ENCODE measurements at places on chromosomes 1 and 21.
A peak's percentile ranks its signal among the peaks of the same experiment; 100 is the strongest.

DNA sequence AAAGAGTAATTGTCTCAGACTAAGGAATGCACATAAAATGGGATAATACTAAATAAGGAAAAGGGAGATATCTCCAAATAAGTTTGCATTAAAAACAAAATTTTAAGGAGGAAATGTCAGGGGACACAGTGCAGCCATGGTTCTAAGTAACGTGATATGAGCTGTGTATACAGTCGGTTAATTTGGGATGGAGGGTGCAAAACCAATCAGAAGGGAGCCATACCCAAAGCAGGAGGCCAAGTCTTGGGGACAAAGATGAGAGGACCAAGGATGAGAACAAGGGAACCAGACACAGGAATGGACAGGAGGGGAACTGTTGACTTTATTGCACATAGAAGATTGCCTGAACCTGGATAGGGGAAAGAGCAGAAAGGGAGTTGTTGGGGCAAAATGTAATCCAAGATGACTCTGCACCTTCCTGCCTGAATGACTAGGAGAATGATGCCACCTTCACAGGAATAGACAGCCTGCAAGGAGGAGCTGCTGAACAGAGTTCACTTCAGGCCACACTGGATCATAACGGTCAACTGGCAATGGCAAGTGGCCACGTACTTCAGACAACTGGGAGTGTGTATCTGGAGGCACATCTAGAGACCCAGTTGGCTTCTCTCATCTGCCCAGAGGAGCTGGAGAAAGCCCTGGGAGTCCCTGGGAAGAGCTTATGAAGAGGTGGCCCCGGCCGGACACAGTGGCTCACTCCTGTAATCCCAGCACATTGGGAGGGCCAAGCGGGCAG, 22.0 kb upstream of the BOLA1 start:
- DNase-seq, result no peak

DNA sequence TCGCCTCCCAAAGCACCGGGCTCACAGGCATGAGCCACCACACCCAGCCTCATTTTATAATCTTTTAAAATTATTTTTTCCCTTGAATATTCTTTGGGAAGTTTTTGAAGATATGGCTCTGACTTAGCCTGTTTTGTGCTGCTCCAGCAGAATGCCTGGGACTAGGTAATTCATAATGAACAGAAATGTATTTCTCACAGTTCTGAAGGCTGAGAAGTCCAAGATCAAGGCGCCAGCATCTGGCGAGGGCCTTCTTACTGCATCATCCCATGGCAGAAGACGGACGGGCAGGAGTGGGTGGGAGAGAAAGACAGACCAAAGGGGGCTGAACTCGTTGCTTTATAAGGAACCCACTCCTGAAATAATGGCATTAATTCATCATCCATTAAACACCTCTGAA, 99.0 kb upstream of the SLC25A33 start:
- no peak for DNase-seq

DNA sequence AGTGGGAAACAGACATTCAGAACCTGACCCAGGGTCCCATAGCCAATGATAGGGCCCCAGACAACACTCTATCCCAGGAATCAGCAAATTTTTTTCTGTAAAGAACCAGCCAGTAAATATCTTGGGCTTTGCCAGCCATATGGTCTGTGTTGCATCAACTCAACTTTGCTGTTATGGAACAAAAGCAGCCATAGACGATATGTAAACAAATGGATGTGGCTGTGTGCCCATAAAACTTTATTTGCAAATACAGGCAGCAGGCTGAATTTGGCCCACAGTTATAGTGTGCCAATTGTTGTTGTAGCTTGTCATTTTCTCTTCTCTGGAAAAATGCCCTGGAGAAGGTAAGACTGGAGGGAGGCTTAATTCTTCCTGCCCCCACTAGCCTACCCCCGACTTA, 431.1 kb upstream of the VAMP3 start:
- DNase-seq, result peak; percentile 6

DNA sequence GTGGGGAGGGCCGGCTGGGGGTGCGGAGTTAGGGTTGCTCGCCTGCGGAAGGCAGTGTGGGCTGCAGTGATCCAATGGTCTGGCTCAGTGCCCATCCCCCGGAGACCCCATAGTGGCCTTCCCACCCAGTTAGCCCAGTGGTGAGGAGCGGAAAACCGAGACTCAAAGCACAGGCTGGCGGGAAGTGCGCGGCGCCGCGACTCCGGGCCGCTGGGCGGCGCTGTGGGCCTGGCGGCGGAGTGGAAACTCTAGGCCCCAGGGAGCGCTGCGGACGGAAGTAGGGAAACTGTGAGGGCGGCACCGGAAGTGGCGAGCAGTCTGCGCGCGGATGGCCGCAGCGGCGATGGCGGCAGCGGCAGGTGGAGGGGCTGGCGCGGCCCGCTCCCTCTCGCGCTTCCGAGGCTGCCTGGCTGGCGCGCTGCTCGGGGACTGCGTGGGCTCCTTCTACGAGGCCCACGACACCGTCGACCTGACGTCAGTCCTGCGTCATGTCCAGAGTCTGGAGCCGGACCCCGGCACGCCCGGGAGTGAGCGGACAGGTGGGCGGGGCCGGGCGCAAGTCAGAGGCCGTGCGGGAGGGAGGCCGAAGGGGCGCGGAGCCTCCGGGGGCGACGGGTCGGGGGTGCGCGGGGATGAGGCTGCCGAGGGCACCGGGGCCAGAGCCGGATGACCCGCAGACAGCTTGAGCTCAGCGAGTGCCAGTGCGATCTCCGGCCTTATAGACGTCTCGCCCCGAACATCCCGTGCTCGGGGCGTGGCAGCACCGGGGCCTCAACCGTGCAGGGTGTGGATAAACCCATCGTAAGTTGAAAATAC, at the start of gene ADPRS:
TSS of gene ADPRS (plus strand) at position 316 of the 816 bp plus-strand sequence. CDS start at position 329, 13 bp downstream.
- DNase-seq, result peak; percentile 92

DNA sequence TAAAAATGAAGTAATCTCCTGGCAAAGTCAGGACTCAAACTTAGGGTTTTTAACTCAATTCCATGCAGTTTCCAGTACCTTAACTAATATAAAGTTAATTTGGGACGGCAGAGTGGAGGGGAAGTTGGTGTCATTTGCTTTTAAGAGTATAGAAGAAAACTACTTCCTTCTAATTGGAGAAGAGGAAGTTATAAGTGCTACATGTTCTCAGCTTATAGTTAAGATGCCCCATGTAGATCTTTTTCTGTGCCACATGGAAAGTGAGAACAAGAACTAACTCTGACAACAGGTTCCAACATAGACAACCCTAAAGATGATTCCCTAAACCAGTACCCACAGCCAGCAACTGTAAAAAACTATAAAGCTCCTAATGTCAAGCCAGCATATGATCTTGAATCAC, 11.5 kb downstream of the RRAGC start:
- DNase-seq, result no peak

GRCh38 chr1:47983691-47984090, 13.5 kb downstream of the TRABD2B start:
- DNase-seq, result no peak

- no peak for DNase-seq
These were observed 75.8 kb downstream of the RRAGC start for GRCh38 chr1:38783640-38784229.

- no peak for DNase-seq
These were observed 5.3 kb downstream of the COL18A1 start for GRCh38 chr21:45410151-45410864.

GRCh38 chr1:37556712-37557196, at the start of gene DNALI1:
Gene DNALI1 (plus strand): TSS chr1:37556940. CDS start chr1:37556995, 55 bp downstream.
- DNase-seq, result peak; percentile 93

DNA sequence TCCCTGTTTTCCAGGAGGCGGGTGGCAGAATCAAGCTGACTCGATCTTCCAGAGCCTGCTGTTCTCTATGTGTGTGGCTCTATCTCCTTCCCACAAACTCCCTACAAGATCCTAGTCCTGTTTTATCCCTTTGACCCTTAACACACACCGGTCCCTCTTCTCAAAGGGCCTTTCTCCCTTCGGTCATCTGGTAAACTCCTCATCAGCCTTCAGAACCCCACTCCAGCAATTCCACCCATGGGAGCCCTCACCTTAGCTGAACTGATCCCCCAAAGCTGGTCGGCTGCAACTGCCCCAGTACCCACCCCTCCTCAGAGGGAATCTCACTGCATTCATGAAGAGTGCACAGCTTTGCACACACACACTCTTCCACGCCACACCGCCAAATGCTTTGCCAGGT, 184.9 kb downstream of the IGSF21 start:
- DNase-seq, result no peak

- no peak for DNase-seq
These were observed 45.9 kb upstream of the MYOCOS start for GRCh38 chr1:171576144-171576543.

GRCh38 chr1:200405264-200405663, 4.6 kb downstream of the ZNF281 start:
- DNase-seq, result peak; percentile 24

DNA sequence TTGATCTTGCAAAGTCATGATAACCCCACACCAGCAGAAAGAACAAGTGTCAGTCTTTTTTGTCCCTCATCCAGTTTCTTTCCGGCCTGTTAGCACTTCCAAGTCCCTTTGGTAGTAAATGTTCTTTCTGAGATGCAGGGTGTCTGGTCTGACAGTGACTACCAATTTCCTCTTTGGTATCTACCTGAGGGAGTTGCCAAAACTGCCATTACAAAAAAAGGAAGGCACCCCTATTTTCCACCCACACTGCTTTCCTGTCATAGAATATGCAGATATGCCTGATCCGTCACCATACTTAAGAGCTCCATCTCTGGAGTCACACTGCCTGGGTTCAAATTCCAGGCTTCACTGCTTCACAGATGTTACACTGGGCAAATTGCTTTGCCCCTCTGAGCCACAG, 72.4 kb downstream of the ZNF281 start:
- DNase-seq, result no peak

GRCh38 chr1:43990271-43991199, 864 bp upstream of the CCDC24 start:
- DNase-seq, result no peak

DNA sequence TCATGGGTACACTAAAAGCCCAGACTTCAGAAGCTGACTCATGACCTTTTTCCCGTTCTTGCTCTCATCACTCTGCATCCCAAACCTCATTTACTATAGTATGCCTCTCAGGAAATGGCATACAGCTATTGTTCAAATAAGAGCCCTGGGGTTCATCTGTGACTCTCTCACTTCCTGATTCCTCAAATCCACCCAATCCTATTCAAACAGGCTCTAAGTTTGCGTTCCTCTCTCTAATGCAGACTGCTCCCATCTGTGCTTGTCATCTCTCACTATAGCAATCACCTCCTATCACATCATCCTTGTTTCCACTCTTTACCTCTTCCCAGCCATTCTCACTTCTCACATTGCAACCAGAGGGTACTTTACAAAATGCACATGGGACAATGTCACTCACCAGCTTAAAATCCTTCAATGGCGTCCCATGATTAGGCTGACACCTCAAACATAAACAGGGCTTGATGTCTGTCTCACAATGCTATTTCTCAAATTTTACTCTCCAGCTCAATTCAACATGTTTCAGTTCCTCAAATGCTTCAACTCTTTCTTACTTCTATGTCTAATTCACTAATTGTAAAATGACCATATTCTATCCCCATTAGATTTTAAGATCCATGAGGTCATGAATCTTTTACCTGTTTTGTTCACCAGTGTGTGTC, 408.4 kb downstream of the NTNG1 start:
- no peak for DNase-seq

DNA sequence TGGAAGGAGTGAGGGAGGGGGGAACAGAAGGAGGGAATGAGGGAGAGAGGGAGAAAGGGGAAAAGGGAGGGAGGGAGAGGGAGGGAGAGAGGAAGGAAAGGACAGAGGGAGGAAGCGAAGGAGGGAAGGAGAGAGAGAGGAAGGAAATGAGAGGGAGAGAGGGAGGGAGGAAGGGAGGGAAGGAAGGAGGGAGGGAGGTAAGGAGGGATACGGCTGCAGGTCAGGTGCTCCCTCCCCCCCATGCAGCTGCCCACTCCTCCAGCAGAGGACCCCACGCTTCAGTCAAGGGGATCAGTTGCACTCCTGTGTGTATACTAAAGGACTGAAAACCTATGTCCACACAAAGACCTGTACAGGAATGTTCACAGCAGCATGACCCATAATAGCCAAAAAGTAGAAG, 54.8 kb downstream of the CLSTN1 start:
- DNase-seq, result no peak

DNA sequence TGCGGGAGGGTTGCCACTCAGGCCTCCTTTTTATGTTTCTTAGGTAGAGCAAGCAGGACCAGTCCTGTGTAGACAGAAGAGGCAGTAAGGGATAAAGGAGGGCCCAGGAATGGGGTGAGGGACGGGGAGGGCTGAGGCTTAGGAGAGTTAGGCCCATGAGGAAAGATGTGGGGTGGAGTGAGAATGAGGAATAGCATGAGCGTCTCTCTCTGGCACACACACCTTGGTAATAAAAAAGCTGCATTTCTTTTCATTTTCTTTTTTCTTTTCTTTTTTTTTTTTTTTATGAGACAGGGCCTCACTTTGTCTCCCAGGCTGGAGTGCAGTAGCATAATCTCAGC, 7.6 kb upstream of the HSPG2 start:
- DNase-seq, result no peak

DNA sequence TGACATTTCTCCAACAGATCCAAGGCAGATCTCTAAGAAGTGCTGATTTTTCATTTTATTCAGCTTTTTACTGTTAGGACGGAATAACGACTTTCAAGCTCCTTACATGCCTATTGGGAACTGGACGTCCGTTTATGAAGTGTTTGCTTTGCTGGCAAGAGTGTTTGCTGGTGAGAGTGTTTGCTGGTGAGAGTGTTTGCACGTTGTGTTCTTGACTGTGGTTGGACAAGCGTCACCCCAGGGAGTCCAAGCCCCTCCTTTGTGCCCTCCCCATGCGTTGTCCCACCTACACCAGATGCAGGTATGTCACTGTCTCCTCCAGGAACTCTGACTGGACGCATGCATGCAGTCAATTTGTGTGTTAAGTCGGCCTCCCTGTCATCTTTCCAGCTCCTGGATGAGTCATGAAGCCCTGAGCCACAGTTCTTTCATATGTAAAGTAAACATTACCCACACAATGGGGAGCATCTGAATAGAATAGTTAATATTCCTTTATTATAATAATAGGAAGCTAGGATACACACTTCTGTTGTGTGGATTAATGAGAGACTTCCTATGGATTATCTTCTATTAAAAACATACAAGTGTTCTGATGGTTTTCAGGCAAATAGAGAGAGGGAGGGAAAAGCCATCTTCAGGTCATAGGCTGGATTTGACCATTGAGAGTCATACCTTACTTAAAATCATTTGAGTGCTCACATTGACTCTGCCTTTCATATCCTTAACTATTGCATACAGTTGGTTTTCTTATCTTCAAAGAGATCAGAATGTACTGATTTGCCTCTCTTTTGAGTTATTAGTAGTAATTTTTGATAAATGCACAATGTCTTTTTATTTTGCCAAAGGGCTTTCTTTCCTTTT, 119.2 kb downstream of the GALNT2 start:
- peak; percentile 83 for DNase-seq
